ENCODE measurements at places on chromosomes 7 and 10.

DNA sequence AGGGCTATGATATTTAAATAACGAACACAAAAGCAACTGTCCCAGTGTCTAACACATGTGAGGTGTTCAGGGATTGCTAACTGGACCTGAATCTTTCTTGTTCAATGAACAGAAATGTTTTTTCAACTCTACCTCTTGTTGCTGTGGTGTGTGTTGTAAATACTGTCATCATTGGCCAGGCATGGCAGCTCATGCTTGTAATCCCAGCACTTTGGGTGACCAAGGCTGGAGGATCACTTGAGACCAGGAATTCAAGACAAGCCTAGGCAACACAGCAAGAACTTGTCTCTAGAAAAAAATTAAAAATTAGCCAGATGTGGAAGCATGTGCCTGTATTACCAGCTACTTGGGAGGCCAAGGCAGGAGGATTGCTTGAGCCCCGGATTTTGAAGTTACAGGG is 1250.9 kb downstream of the TYW1 start:
- no peak for DNase-seq

- no peak for DNase-seq
Measured at GRCh38 chr10:121185816-121186455, 334.8 kb downstream of the WDR11 start.

- no peak for DNase-seq
Measured at GRCh38 chr7:33392148-33392547, 262.8 kb downstream of the BBS9 start.

GRCh38 chr10:124296121-124296812 is 122.5 kb downstream of the OAT start:
- DNase-seq: no peak

- DNase-seq: no peak
Measured at GRCh38 chr7:116246357-116246756, 36.0 kb downstream of the TES start.

- DNase-seq: no peak
Measured at GRCh38 chr10:23099816-23100215, 4.4 kb downstream of the MSRB2 start.

- no peak for DNase-seq
Measured at GRCh38 chr7:95861041-95861440, 88.7 kb downstream of the DYNC1I1 start.

DNA sequence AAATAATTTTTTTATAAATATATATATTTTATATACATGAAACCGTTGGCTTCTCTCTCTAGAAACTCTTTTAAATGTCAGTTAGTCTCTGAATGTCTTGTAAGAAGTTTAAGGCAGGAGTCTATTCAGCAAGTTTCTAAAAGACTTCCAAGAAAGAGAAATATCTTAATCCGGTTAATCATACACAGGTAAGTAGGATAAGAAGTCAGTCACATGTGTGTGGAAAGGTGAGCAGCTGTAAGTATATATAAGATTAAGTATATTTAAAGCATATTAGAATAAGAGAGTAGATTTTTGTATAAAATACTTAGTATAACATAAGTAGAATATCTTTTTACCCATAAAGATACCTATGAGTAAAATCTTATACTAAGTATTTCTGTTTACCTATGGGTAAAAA is 48.9 kb downstream of the AGBL3 start:
- no peak for DNase-seq

GRCh38 chr10:133170092-133170491 is 10.1 kb downstream of the KNDC1 start:
- DNase-seq: no peak

DNA sequence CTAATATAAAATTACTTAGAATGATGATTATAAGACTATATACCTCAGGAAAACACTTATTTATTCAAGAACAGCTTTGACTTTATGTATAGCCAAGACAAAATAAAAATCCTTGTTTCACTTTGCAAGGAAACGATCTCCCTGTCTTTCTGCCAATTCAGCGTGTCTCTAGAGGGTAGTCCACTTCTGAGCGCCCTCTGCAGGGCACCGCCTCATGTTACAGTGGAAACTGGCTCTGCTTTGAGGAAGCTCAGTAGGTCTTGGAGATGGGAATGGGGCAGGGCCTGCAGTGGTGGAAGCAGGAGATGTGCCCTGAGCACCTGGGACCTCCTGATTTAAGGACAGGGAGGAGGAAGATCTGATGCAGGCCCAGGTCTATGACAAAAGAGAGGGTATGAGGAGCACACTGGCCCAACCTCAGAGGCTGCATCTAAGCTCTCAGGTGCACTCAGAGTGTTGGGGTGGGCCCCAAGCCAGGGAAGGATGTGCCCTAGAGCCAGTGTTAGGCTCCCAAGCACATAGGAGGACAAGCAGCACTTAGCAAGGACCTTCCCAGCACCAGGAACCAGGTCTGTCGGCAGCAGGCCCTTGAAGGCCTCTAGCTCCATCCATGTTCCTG is 481.0 kb downstream of the TNS3 start:
- peak; percentile 73 for DNase-seq

DNA sequence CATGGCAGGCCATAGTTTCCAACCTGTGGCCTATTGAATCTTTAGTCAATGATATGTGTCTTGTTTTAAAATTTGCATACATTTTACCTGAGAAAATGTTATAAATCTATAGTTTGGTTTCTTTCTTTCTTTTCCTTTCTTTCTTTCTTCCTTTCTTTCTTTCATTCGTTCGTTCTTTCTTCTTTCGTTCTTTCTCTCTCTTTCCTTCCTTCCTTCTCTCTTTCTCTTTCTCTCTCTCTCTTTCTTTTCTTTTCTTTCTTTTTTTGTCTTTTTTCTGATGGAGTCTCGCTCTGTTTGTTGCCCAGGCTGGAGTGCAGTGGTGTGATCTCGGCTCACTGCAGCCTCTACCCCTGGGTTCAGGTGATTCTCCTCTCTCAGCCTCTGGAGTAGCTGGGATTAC is 133.3 kb downstream of the IDE start:
- DNase-seq: no peak

DNA sequence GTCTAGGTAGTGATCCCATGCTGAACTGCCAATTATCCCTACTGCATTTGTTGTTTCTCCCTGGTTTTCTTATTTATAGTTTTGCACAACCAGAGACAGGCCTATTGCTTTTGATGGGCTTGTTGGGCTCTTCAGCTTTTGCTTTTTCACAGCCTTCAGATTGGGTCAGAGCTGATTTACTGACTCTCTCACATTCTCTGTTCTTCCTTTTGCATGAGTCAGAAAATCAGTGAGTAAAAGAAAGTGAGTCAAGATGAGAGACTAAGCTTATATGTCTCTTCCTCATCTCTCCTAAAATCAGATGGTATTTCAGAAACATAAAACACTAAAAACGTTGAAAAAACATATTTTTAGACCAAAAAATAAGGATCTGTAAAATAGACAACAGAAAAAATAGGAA is 1135.4 kb downstream of the XPNPEP1 start:
- DNase-seq: no peak

GRCh38 chr10:22505911-22506685 is 160.8 kb downstream of the SPAG6 start:
- no peak for DNase-seq

GRCh38 chr10:24756283-24756682 is 32.6 kb upstream of the ARHGAP21 start:
- DNase-seq: no peak

DNA sequence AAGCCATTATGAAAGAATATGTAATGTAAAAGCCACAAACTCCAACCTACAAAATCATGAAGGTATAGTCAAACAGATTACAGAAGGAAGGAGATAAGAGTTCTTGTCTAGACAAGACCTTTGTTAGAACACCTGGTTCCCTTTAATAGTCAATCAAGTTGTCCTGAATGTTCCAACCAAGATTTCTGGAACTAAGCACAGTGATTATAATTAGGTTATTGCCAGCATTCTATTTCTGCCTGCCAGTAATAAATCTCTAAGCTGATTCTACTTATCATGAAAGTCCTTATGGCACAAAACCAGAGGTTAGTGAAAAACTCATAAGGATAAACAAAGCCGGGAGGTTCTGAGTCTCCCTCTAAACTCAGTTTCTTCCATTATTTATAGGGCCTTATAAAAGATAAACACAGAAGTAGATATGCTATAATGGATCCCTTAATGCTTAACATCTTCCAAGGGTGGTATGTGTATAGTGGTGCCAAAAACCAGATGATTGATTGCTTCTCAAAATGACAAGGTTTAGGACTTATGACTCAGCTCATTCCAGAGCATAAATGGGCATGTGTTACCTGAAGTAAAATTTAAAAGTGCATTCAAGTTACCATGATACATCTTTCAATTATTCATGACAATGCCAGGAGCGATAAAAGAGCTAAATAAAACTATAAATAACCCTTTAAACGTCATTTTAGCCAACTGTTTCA is 237.2 kb downstream of the CSTF2T start:
- DNase-seq: no peak

- DNase-seq: no peak
Measured at GRCh38 chr7:48102530-48102929, 13.5 kb downstream of the UPP1 start.

GRCh38 chr10:43930777-43931176 is 282.1 kb upstream of the ZNF32 start:
- DNase-seq: no peak

GRCh38 chr10:77091597-77092165 is 545.9 kb downstream of the KCNMA1 start:
- no peak for DNase-seq

GRCh38 chr10:72297281-72297804 is 23.6 kb downstream of the DDIT4 start:
- no peak for DNase-seq

- DNase-seq: no peak
Measured at GRCh38 chr7:7675686-7676085, 35.1 kb downstream of the UMAD1 start.

DNA sequence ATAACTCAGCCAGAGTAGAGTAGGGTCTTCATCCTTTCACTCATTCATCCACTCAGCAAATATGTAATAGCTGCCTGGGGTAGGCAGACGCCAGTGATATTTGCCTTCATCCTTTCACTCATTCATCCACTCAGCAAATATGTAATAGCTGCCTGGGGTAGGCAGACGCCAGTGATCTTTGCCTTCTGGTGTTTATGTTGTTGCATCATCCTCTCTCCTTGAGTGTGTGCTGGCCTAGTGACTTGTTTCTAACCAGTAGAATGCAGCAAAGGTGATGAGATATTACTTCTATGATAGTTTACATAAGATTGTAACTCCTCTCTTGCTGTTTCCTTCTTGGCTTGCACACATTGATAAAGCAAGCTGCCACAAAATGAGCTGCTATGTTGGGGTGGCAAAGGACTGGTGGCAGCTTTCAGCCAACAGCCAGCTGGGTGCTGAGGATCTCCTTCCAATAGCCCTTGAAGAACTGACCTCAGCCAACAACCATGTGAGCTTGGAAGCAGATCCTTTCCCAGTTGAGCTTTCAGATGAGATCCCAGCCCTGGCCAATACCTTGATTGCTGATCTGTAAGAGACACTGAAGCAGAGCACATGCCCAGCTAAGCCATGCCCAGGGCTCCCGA is 23.2 kb upstream of the MTPN start:
- DNase-seq: no peak

GRCh38 chr7:14288701-14289100 is 299.2 kb upstream of the ETV1 start:
- DNase-seq: no peak

- no peak for DNase-seq
Measured at GRCh38 chr7:55094092-55094690, 75.4 kb downstream of the EGFR start.

DNA sequence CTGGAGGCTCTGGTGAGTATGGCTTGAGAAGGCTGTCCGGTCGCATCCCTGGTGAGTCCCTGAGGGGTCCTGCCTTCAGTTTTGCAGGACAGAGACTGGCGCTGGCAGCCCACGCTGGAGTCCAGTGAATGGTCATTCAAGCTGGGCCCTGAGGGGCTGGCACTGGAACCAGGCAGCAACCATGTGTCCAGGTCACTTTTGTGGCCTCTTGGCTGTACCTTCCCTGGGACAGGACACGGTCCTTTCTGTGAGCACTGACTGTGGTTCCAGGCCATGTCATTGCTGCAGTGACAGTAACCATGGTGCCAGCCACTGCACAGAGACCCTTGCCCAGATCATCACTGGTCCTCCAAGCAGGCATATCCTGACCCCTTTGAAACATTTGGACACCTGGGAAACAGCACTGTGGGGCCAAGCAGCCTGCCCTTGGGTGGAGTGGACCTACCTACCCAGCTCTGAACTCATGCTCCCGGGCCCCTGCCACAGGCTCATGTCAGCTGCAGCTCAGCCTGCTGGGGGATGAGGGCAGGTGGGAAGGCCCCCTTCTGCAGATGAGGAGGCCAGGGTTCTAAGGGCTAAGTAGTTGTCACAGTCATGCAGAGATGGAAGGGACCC is 72.1 kb downstream of the ADCY1 start:
- DNase-seq: no peak

GRCh38 chr7:130319541-130319940 is 25.1 kb upstream of the CPA5 start:
- DNase-seq: no peak

All from NT2/D1 (cell line).